CD4-positive, alpha-beta memory T cell (primary cell): ENCODE measurements at places on chromosomes 13 and 19.

DNA sequence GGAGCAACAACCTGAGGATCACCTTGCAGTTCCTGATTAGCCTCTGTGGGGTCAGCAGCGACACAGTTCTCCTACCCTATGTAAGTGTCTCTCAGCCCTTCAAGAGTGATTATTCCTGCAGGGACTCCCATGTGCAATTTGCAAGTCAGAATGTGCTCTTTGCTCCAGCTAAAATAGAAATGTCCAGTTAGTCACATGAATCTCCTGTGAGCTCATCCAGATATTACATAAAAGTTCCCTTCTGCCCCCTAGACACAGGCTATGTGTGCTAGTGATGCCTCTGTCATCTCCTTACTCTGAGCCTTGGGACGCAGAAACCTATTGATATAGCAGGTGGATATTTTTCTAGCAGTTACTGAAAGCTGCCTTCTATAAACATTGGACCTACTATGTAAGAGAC lies 105.5 kb downstream of the ZAR1L start:
- DNase-seq = no peak

DNA sequence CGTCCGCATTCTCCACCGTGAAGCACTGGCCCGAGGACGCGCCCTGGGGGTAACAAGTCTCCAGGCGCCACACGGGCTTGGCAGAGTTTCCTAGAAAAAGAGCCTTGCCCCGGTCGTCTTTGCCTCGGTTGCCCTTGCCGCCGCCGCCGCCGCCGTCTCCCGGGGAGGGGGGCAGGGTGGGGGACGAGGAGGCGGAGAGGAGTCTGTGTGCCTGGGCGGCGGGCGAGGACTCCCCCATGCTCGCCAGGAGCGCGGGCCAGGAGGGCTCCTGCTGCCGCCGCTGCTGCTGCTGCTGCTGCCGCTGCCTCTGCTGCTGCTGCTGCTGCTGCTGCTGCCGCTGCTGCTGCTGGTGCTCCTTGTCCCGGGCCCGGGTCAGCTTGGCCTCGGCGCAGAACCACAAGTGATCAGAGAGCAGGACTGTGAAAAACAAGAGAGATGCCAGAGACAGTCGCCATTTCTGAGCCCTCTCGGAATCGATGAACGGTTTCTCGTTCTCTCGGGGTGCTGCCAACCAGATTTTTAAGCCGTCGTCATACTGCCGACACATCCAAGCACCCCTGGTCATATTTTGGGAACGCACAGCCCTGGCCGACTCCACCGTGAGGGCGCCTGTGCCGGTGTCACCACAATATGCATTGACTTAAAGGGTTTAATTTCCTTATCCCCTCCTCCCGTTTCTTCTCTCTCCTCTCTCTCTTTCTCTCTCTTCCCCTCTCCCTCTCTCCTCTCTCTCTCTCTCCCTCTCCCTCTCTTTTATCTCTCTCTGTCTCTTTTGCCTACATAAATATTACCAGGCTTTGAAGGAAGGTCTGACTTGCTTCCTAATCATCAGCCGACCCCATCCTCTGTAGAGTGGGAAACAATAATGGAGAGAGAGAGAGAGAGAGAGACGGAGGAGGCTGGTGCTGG lies 349.1 kb downstream of the LIG4 start:
- no peak for DNase-seq

DNA sequence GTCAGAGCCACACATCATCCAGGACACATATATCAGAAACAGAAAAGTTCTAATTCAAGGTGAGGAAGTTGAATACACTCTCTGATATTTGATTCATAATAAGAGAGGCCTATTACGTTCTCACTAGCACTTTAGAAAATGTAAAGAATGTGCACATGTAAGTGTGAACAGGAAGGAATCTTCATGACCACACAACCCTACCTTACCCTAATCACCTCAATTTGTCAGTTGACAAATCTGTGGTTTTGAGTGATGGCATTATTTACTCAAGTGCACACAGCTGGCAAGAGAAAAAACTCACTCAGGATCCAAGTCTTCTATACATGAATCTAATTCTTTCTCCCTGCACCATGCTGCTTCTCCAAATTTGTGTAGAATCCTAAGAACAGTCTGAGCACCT lies 445.8 kb downstream of the SUCLA2 start:
- no peak for DNase-seq

- DNase-seq = no peak
Observed at GRCh38 chr19:31285744-31286143, 63.5 kb downstream of the TSHZ3 start.

DNA sequence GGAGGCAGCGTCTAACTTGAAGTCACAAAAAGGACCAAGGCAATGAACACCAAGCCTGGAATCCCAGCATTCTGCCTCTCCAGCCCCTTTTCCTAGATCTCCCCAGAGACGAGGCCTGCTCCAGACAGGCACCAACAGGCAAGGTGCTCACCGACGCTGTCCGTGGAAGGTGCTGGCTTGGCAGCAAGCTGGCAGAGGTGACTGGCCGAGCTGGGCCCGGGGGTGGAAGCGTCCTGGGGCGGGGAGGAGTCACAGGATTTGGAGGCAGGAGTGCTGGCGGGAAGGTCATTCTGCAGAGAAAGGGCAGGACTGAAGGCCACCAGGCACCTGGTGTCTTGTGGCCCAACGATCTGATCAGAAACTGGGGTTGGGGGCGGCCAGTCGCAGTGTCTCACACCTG lies 18.2 kb downstream of the TLE2 start:
- DNase-seq = no peak

- no peak for DNase-seq
Observed at GRCh38 chr13:95337597-95337996, 36.3 kb upstream of the ABCC4 start.

DNA sequence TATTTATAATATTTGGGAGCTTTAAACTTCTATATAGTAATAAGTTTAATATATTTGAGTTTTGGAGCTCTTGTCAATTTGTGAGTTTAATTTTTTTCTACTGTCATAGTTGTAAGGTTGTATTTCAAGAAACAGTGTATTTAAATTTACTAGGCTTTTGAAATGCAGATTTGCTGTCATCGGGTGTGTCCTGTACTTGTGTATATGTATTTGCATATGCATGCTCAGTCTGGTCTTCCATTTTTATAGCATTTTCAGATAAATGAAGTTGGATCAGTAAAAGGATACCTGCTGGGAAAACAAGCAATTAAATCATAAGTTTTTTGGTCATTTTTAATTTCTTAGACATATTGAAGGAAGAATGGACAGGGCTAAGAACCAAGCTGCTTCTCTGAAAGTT lies 33.1 kb downstream of the SLAIN1 start:
- no peak for DNase-seq

- no peak for DNase-seq
Observed at GRCh38 chr13:99965329-99966000, 6.1 kb downstream of the ZIC5 start.

- DNase-seq = no peak
Observed at GRCh38 chr13:46621792-46622629, 69.0 kb downstream of the LRCH1 start.
